AG10803 (cell line): ENCODE measurements at places on chromosomes 5 and 9.

- DNase-seq, result no peak
Observed at GRCh38 chr5:125006011-125006685, 259.7 kb upstream of the ZNF608 start.

DNA sequence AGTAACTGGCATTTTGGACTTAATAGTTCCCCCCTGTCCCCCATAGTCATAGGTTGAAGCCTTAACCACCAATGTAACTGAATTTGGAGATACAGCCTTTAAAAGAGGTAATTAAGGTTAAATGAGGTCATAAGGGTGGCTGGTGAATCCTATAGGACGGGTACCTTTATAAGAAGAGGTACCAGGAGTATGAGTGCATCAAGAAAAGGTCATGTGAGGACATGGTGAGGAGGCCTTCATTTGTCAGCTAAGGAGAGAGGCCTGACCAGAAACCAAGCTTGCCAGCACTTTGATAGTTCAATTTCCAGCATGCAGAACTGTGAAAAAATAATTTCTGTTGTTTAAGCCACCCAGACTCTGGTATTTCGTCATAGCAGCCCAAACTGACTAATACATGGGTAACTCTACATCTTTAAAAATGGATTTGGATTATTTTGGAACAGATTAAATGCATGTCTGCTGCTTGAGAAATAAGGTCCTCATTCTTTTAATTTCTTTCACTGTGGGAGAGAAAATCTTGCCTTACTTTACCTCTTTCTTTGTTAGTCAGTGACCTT, 9.7 kb downstream of the RASA1 start:
- DNase-seq, result peak; percentile 65

- DNase-seq, result peak; percentile 53
Observed at GRCh38 chr9:127194881-127195713, 69.5 kb upstream of the GARNL3 start.

DNA sequence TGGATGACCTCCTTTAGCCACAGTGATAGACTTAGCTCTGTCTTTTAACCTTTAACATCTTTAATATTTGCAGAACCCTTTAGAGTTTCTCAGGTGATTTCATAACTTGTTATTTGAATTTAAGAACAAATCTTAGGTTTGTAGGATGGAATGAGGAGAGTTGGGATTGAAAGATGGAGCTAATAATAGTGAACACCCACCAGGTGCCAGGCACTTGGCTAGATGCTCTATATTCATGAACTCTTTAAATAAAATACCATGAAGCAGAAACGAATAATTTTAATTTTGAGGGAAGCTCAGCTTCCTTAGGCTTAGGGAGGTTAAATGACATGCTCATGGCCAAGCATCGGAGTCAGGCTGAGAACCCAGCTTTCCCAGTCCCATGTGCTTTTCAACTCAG, 19.4 kb upstream of the CARNMT1 start:
- no peak for DNase-seq

DNA sequence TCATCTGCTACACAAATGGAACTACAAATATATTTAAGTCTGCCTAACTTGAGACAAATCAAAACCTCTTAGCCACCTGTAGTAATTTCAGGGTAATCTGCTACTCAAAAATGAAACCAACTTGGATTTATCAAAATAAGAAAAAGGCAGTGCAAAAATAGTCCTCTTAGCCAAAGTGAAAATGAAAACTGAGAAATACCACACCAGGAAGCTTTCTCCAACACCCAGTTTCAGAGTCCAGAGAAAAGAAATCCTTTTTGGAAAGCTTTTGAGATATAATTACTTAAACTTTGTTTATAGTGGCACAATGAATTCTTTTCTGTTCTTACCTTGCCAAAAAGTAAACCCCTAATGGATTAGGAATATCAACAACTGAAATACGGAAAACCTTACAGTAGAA, 990.4 kb downstream of the EFNA5 start:
- no peak for DNase-seq

DNA sequence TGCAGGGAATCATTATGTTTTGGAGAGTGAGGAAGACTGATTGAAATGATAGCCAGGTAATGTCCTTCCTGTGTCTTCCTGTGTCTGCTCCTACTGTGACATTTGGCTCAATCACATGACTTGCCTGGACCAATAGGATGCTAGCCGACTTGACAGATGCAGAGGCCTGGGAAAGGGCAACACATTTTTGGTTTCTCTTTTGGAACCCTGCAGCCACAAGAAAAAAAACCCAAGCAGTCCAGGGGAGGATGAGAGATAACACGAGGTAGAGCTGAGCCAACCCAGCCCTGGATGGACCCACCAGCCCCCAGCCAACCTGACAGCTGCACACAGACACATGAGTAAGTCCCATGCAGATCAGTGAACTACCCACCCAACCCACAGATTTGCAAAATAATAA, 256.1 kb upstream of the SMARCA2 start:
- DNase-seq, result no peak

DNA sequence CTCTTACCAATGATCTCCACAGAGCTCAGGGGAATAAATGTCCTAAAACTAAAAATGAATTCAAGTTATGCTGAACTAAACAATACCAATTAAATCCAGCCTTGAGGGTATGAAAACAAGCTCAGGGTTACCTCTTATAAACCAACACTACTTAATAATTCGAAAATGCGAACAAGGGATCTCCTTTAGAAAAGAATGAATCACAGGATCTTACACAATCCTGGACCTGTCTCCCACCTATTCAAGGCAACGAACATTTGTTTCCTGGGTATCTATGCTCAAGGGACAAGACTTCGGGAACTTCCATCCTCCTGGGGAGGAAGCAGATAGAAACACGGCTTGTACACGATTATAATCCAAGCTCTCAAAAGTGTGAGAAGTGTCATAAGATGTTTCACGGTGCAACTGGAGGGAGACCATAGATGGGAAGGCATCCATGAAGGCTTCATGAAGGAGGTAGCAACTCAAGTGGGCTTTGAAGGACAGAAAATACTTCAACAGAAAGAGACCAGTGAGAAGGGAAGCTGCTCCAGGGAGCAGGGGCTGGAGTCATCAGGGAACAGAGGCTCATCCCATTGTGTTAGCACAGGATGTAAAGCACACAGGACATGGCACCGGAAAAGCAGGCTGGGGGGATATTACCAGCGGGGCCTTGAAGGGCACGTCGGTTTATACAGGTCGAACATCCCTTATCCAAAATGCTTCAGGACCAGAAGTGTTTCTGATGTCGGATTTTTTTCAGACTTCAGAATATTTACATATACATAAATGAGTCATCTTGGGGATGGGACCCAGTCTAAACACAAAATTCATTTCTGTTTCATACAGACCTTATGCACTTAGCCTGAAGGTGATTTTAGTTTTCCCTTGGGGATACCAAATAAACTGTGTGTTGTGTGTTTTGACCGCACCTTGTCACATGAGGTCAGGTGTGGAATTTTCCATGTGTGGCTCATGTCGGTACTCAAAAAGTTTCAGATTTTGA, 87.4 kb downstream of the TLE1 start:
- no peak for DNase-seq

GRCh38 chr9:133978899-133979272, 13.2 kb downstream of the VAV2 start:
- no peak for DNase-seq

- DNase-seq, result no peak
Observed at GRCh38 chr5:6961123-6961522, 247.9 kb downstream of the TENT4A start.

GRCh38 chr9:87729246-87729645, 3.3 kb downstream of the CTSL start:
- no peak for DNase-seq

DNA sequence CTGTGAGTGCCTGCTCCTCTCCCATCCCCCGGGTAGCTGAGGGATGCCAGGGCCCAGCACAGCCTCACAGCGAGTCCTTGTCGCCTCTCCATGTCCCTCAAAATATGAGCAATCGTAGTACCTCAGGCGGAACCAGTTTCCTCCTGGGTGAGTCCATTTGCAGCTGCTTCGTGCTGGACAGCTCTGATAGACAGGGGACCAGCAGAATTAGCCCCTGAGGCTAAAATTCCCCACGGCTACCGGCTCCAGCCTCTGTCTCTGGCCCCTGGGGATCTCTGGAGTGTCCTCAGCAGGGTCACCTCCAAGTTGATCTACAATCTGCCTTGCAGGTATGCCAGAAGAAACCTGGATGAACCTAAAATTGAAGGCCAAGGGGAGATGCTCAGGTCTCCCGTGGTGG, 115.8 kb upstream of the FBXL7 start:
- no peak for DNase-seq

- no peak for DNase-seq
Observed at GRCh38 chr5:4204276-4205141, 608.9 kb downstream of the IRX1 start.

DNA sequence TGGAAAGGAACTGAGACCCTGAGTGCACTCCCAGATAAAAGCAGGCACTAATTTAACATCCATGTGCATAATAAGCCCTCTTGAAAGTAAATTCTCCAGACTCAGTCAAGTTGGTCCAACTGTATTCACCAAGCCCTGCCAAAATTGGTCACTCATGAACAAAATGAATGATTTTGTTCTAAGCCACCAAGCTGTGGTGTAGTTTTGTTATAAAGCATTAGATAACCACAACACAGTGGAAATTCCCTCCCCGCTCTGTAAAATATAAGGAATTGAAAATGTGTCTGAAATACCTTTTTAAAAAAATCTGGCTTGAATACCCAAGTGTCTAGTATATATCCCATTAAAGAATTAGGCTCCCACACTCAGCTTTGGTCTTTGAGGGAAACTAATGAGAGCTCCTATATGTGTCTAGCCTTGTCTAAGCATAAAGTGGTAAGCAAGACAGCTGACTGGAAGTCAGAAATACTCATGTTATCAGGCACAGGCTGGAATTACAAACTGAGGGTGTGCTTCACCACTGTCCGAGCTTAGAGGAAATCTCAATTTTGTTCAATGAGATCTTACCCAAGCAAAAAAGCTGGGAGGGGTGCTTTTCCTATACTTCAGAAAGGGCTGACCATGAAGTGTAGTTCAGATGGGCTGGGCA, 33.2 kb downstream of the IDNK start:
- DNase-seq, result no peak

GRCh38 chr5:153565822-153566221, 75.4 kb downstream of the GRIA1 start:
- peak; percentile 98 for DNase-seq

GRCh38 chr5:74309050-74309449, 331.5 kb downstream of the ENC1 start:
- DNase-seq, result no peak

GRCh38 chr9:3931058-3931457, 368.8 kb downstream of the GLIS3 start:
- DNase-seq, result no peak

GRCh38 chr5:17443333-17444130, 54.5 kb upstream of the TAF11L2 start:
- no peak for DNase-seq
